ENCODE measurements at places on chromosomes 16 and 17.
A peak's percentile ranks its signal among the peaks of the same experiment; 100 is the strongest.

DNA sequence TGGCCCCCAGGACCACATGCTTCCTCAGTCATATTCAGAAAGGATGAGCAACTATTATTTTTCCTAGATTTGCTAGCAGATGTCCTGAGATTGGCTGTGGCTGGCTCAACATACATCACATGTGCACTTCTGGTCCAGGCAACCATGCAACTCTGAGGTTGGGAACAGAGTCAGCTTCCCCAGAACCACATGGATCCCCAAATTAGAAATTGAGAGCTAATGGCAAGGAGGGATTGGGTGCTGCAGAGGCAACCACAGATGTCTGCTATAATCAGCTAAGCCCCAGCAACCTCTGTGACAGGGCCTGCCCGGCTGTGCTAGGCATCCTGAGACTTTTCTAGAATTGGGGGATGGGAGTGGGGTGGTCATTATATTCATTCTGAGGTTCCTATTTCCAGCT is 33.8 kb upstream of the CLEC18A start:
- no peak for DNase-seq

- peak; percentile 92 for DNase-seq
Measured at GRCh38 chr17:50547035-50547735, at the start of gene SPATA20. Gene SPATA20 (plus strand): TSS chr17:50547174. CDS start chr17:50547209, 35 bp downstream.

DNA sequence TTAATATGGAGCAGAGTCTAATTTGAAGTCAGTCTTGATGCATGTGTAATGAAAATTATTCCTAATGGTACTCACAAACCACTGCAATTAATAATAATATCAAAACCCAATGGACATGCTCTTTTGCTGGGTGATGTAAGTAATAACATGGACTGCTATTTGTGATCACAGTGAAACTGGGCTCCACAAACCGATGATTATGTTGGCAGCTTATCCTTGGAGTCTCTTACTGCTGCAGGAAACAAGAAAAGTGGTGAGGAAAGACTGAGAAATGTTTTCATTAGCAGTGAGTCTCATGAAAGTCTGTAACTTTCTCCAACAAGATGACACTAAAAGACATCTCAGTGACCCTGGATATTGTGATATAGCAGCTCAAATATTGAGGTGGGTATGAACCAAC is 45.2 kb downstream of the TMEM100 start:
- DNase-seq = no peak

DNA sequence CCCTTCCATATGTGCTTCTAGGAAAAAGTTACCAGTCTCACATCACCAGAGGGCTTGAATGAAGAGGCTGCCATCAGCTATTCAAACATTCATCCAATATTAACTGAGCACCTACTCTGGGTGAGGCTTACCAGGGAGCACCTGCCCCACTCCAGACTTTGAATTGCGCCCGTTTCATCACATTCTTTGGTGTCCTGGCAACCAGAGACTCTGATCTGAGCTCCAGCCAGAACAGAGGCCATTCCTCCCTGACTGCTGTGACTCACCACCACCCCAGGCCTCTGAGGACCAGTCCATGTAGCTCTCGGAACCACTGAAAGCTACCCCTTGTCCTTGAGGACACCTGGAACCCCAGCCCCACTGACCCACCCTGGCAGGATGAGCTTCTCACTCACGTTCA is at the start of gene C16orf96:
Gene C16orf96, plus strand, starts transcription at position 229 of the 400 bp plus-strand sequence. Its CDS starts 150 bp downstream, at position 379.
- DNase-seq = no peak

- no peak for DNase-seq
Measured at GRCh38 chr16:68921637-68922036, 78.3 kb downstream of the TANGO6 start.

- no peak for DNase-seq
Measured at GRCh38 chr17:81921537-81921862, 3.5 kb upstream of the SIRT7 start.

DNA sequence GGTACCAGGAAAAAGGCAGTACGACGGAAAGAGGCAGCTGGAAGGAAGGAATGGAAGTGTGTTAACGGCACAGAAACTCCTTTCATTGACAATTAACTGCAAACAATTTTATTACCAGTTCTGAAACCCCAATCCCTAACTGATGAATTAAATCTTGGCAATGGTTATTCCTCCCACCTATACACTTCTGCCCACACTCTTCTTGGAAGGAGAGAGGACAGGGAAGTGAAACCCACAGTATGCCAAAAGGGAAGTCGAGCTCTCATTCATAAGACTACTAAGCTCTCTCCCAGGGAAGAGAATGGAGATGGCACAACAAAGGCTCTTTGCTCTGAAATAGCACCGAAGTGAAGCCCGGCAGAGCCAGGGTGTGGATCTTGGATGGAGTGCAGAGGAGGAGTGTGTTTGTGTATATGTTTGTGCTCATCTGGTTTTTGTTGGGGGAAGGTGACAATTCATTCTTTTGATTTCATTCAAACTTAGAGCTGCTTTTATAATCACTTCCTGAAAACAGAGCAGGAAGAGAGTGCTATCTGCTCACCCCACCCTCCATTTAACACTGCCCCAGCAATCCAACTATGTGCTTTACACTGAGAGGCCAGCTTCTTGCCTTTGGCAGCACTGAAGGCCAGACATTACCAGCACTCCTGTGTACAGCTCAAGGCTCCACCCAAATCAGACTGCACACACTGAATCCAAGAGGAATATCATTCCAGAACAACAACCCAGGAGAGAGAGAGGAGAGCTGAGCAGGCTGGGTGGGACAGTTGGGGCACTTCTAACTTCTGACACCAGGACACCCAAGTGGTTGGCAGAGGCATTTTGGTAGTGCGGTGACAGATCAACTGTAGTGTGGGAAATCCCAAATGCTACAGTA is 68.7 kb downstream of the HIC1 start:
- no peak for DNase-seq

- no peak for DNase-seq
Measured at GRCh38 chr16:22864375-22864774, 50.4 kb downstream of the HS3ST2 start.

- DNase-seq = no peak
Measured at GRCh38 chr17:72575542-72576233, 454.9 kb downstream of the SOX9 start.

DNA sequence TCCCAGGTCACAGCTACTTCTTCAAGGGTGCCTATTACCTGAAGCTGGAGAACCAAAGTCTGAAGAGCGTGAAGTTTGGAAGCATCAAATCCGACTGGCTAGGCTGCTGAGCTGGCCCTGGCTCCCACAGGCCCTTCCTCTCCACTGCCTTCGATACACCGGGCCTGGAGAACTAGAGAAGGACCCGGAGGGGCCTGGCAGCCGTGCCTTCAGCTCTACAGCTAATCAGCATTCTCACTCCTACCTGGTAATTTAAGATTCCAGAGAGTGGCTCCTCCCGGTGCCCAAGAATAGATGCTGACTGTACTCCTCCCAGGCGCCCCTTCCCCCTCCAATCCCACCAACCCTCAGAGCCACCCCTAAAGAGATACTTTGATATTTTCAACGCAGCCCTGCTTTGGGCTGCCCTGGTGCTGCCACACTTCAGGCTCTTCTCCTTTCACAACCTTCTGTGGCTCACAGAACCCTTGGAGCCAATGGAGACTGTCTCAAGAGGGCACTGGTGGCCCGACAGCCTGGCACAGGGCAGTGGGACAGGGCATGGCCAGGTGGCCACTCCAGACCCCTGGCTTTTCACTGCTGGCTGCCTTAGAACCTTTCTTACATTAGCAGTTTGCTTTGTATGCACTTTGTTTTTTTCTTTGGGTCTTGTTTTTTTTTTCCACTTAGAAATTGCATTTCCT is 3.4 kb upstream of the LPCAT2 start:
- DNase-seq = no peak

DNA sequence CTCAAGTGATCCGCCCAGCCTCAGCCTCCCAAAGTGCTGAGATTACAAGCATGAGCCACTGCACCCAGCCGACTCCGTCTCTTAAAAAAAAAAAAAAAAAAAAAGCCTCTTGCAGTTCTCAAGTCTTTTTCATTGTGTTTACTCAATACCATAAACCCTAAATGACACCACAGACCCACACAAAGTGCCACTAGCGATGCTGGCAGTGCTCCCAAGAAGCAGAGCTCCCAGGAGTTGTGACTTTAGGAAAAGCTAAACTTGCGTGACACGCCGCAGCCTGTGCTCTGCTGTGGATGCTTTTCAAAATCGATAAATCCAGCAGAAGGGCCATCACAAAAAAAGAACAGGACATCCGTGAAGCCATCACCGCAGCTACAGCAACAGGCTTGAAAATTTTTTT is 114.7 kb downstream of the ANKRD11 start:
- no peak for DNase-seq

DNA sequence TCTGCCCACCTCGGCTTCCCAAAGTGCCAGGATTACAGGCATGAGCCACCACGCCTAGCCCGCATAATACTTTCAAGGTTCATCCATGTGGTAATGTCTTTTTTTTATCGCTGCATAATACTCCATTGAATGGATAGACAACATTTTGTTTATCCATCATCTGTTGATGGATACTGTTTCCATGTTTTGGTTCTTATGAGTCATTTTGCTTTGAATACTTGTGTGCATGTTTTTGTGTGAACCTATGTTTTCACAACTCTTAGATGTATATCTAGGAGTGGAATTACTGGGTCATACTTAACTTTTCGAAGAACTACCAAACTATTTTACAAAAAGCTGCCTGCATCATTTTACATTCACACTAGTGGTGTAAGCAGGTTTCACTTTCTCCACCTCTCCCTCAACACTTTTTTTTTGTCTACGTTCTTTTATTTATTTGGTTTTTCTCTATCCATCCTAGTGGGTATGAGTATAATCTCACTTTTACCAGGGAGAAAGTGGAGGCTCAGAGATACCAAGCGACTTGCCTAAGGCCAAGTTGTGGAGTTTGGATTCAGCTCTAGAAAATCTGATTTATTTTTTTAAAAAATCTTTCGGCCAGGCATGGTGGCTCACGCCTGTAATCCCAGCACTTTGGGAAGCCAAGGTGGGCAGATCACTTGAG is 151.2 kb downstream of the CMIP start:
- no peak for DNase-seq

- DNase-seq = no peak
Measured at GRCh38 chr17:75521290-75521689, 4.2 kb upstream of the LLGL2 start.

DNA sequence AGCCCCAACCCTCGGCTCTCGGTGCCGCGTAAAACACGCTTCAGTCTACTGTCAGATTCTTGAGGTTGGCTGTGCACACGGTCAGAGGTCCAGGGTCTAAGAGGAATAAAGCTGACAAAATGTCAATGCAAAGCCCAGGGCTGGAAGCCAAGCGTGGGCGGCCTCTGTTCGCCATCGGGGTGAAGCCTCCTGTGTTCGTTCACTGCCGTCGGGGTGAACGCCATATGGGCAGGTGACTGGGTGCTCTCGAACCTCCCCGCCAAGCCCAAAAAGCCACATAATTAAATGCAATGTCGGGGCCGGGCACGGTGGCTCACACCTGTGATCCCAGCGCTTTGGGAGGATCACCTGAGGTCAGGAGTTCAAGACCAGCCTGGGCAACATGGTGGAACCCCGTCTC is 44.6 kb downstream of the MRM3 start:
- no peak for DNase-seq
